Globus pallidus (tissue), 1 donor: ENCODE measurements at places on chromosomes 5 and 9.

- no peak for DNase-seq
These were observed 232.7 kb downstream of the EFNA5 start for GRCh38 chr5:107437986-107438510.

GRCh38 chr5:59843511-59844213 lies 49.9 kb downstream of the PDE4D start:
- no peak for DNase-seq

- no peak for DNase-seq
These were observed 2.6 kb upstream of the PSIP1 start for GRCh38 chr9:15513335-15513734.

DNA sequence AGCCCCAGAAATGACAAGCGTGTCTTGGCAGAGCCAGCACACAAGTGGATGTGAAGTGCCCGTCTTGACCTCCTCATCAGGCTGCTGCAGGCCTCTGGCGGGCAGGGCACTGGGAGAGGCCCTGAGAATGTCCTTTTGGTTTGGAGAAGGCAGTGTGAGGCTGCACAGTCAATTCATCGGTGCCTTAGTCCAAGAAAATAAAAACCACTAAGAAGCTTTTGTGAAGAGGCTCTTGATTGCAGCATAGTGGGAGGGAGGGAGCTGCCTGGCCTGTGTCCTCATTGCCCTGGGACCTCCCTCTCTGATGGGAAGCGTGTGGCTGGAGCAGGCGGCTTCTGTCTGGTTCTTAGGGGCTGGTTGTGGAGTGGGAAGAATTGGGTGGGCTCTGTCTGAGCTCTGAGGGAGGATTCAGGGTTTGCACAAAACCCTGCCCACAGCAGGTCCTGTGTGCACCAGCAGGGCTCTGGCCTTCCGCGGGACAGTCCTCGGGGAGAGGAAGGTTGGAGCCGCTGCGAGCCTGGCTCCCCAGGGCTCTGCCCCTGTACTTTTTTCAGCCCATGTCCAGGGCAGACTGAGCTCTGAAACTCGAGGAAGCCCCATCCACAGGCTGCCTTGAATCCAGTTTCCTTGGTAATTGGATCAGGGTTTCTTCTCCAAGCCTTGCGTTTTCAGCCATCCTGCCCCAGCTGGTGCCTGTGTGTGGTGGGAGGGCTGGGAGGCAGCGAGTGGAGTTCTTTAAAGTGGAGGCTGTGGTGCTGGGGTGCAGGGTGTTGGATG lies 1.1 kb downstream of the HRCT1 start:
- DNase-seq: no peak

GRCh38 chr9:118961857-118962256 lies 407.4 kb downstream of the BRINP1 start:
- DNase-seq: no peak
